ENCODE measurements at places on chromosomes 2 and 18. TPM values are rescaled to one million over a fixed set of nuclear protein-coding genes. Genes with fewer than 3 reads are reported as not detected.

DNA sequence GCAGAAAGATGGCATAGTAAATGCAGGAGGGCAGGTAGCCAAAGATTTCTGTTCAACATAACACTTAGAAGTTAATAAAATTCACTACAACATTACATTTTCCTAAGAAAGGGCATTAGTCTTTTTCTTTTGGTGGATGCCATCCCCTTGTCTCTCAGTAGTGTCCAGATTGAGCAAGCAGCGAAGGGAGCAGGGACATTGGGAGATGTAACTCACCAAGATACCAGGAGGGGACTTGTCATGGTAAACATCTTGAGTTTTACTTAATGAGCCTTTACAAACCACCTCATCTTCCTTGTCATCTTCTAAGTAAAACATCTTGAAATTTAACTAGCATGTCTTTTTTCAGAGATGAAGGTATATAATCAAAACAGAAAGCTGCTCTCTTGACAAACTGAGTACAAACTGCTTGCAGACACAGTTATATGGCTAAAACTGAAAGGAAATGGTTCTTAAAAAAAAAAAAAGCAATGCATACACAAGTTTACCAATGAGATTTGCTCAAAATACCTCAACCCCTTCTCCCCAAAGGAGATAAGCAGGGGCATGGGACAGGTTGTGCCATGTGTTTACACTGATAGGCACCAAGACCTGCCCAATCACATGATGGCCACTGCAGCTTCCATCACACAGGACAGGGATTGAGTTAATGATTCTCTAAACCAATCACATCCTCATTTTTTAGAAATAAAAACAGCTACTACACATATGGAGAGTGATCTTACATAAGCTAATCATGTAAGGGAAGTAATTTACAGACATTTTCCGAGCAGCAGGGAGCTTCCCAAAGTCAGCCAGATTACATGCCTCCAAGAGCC, 30.3 kb downstream of the LPIN2 start:
- DNase-seq = peak; percentile 41

GRCh38 chr2:136611451-136611850, 153.9 kb upstream of the THSD7B start:
- no peak for DNase-seq

GRCh38 chr2:177312562-177312961, 48.0 kb upstream of the NFE2L2 start:
- no peak for DNase-seq

DNA sequence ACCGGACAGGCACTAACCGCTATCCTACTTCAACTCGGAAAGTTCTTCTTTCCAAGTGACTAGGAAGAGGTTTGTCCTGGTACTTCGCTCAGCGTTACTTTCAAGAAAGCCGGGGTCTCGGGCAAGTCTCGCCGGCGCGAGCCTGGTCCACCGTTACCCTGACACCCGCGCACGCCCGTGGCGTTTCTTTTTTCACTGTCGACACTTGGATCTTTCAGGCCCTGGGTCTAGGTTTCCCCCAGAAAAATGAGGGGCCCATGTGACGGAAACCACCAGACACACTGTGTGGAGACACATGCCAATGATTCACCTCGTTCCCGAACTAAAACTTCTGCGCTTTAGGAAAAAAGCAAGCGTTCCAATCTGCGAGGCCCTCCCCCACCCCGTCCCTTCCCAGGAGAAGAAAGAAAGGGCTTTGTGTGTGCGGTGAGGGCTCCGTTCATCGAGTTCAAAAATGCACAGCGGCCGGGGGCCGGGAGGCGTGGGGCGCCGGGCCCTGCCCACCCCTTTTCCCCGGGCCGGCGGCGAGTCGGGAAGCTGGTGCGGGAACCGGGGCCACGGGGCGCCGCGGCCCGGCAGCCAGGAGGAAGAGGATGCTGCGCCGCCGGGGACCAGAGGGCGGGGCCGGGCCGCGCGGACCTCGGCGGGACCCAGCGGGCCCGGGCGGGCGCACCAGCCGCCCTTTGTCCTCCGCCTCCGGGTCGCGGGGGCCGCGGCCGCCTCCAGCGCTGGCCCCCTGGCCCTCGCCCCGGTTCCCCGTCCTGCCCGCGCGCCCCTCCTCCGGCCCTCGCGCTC, 2.6 kb downstream of the ZNF521 start:
- no peak for DNase-seq

DNA sequence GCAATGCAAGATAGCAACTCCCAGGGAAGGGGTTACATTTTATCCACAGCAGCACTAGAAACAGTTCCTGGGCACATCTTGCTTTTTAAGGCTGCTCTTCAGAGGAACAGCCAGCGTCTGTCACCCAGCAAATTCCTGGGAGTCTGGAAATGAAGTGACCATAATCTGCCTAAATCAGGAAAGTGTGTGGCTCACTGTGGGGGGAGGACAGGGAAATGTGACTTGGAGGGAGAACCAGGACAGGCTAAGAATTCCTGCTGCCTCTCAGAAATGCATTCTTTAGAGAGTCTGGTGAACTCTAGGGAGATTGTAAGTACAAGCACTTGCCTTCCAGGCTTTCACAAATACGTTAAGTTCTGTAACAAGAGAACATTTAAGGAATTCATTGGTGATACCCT, 364.3 kb upstream of the SPHKAP start:
- DNase-seq = no peak

LHCGR gene
- not detected for total RNA-seq

GRCh38 chr2:197215748-197216360, 94.7 kb downstream of the ANKRD44 start:
- no peak for DNase-seq

DYSF gene
- total RNA-seq = not detected

- DNase-seq = no peak
These were observed 39.2 kb downstream of the MYO7B start for GRCh38 chr2:127574656-127575055.

- DNase-seq = no peak
These were observed 127.1 kb downstream of the GALR1 start for GRCh38 chr18:77376733-77377094.

NGEF gene
- total RNA-seq = 13.5 TPM

GRCh38 chr2:217293046-217293445, 433.2 kb upstream of the TNP1 start:
- DNase-seq = no peak

All from HT-29 (cell line).